ENCODE measurements at places on chromosomes 3 and 15. TPM values are rescaled to one million over a fixed set of nuclear protein-coding genes. Genes with fewer than 3 reads are reported as not detected.

Gene STX19
- total RNA-seq = not detected

Gene COL6A5
- total RNA-seq = under 0.01 TPM

- no peak for DNase-seq
Observed at GRCh38 chr3:138448631-138449030, 14.2 kb downstream of the ESYT3 start.

- DNase-seq = no peak
Observed at GRCh38 chr3:163476179-163476578, 1602.1 kb downstream of the SI start.

Gene CCR8
- 1.0 TPM for total RNA-seq

Gene LRRC2
- 0.17 TPM for total RNA-seq

Gene MFSD1
- total RNA-seq = 97.6 TPM

DNA sequence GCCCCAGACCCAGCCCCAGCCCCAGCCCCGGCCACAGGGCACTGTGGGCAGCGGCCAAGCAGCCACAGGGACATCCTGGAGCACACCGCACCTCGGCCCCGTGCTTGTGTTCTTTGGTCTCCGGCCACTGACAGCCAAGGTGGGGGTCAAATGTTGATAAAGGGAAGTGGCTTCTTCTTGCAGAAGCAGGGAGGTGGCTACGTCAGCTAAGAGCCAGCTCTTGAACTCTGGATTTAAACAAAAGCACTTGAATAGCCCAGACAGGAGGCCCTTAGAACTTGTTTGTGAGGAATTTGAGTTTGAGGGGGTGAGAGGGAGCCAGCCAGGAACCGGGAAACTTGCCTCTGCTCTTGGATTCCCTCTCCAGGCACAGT lies 135.8 kb upstream of the ABHD17C start:
- no peak for DNase-seq

- no peak for DNase-seq
Observed at GRCh38 chr3:50167841-50168209, 12.7 kb downstream of the SEMA3F start.
